KBM-7 (cell line): ENCODE measurements at places on chromosomes 13 and 19.

- no peak for DNase-seq
Observed at GRCh38 chr13:97921176-97921816, 32.2 kb upstream of the IPO5 start.

- no peak for DNase-seq
Observed at GRCh38 chr19:16449330-16449961, 22.3 kb downstream of the EPS15L1 start.

DNA sequence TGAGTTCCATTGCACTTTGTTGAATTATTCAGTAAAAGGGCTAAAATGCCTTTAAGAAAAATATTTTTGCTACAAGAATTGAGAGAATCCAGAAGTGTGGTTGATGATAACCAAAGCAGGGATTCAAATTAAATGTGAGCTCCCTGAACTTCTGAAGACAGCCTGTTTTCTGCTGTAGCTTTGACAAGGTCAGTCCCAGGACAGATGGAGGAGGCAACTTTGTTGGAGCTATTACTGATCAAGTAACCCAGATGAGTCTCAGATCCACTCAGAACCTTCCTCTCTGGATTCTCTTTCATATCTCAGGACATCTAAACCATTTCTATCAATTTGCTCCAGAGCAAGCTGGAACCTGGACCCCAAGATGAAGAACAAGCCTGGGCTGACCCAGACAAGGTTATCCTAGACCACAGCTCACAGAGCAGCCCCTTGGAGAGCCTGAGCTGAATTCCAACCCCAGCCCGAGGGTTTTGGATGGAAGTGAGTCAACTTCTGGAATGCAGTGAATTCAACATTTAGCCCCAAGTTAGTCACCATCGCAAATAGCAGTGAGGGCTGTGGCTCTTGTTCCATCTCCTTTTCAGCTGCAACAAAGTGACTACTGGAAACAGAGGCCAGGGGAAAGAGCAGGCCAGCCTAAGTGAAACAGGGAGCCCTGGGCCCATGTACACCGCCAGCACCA lies 137.8 kb upstream of the TSC22D1 start:
- DNase-seq = no peak

DNA sequence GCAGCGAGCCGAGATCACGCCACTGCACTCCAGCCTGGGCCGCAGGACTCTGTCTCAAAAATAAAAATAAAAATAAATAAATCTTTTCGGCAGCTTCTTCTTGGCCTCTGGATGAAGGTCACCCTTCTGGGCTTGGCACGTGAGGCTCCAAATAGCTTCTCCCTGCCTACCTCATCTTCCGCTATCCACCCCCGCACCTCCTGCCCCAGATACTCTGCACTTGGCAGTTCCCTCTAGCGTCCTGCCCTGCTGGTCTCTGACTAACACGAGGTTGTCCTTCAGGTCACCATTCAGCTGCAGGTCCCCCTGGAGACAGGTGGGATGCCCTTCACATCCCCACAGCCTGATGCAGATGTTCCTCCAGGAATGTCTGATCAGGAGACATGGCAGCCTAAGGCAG lies 8.5 kb upstream of the CCL25 start:
- DNase-seq = no peak

GRCh38 chr19:6754136-6754535 lies 13.1 kb downstream of the SH2D3A start:
- DNase-seq = no peak

DNA sequence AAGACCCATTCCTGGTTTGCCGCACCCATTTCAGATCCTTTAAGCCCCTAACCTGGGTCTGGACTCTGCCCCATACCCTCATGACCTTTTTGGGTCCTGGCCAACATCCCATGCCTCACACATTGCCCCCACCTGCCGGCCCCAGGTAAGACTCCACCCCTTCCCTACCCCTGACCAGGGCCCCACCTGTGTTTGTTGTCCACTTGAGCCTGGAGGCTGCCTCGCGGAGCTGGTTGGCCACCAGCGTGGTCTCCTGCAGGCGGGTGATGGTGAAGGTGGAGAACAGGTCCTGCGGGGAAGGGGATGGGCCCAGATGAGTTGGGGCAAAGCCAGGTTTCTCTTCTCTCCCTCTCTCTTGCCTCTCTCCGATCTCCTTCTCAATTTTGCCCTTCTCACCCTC lies 19.5 kb downstream of the MAN2B1 start:
- DNase-seq = no peak
